ENCODE measurements at places on chromosomes 13 and 19.

- no peak for DNase-seq
Observed at GRCh38 chr13:32284927-32285632, 30.1 kb downstream of the ZAR1L start.

GRCh38 chr13:75754936-75755335, 118.8 kb downstream of the LMO7 start:
- no peak for DNase-seq

GRCh38 chr13:46145950-46146349, 36.0 kb downstream of the LCP1 start:
- DNase-seq, result no peak

- no peak for DNase-seq
Observed at GRCh38 chr19:49809160-49809940, 3.7 kb downstream of the FUZ start.

DNA sequence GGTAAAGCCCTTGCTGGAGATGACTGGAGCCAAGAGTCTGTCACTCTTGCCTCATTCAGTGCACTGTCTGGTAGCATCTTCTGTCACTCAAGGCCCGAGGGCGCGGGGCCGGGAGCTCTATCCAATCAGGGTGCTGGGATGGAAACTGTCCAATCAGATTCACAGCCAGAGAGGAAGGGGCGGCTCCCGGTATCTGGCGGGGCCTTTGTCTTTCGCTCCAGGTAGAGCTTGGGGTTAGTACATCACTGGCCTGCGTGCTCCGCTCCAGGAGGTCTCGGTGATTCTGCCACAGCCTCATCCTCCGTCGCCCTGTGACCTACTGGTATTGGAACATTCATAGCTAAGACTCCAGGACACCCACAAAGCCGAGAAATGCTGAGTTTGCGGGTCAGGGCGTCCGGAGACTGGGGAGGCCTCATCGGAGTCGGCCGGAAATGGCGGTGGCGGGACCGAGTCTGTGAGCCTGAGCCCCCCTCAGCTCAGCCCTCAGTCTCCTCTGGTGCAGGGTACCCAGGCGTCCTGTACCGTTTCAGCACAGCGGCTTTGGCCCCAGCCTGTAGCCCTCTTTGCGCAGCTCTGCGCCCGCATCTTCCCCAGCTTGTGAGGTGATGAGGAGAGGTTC, 20.6 kb upstream of the ZNF430 start:
- DNase-seq, result peak; percentile 82

DNA sequence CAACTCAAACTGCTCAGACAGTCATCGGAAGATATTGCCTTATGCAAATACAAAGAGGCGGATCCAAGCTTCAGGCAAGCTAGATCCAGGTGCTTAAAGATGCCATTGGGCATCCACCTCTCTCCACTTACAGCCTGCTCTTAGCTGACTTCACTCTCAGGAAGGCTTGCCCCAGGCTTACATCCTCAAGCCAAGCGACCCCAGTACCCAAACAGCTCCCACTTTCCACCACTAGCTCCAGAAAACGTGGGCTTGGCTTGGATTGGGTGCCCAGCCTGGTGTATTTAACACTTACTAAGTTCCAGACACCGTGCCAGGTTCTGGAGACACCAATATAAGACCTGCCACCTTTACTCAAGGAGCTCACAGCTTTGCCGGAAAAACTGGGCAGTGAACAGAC, 142.1 kb upstream of the VSTM2B start:
- DNase-seq, result no peak

- no peak for DNase-seq
Observed at GRCh38 chr19:41367848-41368301, 3.9 kb upstream of the B9D2 start.

DNA sequence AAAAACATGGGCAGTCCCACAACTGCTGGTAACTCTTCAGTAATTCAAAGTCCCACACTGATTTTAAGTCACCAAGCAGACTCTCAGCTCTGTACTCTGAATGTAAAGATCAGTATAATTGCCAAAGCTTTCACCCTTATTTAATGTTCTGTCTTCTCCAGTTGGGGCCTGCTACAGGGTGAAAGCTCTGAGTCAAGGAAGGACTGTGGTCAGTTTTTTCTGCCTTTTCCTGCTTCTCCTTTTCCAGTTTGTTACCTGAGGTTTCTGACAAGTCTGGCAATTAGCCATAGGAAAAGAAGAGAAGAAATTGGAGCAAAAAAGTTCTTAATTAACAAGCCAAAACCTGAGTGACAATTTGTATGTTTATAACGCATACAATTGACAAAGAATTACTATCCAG, 279.3 kb downstream of the RBM26 start:
- DNase-seq, result no peak

GRCh38 chr13:57314897-57315520, 148.0 kb downstream of the PRR20E start:
- no peak for DNase-seq

DNA sequence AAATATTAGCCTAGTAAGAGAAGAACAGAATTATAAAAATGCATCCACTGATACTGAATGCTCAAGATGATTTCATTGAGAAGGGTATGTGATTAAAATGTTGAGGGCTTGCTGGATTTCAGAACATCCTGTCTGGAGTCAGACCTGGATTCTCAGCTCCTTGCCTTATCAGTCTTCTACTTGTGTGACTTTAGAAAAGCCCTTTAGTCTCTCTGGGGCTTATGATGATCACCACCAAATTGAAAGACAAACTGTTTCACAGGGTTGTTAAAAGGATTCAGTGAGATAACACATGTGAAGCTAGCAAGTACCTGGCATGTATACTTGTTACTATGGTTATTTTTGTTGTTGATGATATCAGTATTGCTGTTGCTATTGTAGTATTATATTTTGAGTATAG, 118.4 kb downstream of the GPC6 start:
- DNase-seq, result no peak

DNA sequence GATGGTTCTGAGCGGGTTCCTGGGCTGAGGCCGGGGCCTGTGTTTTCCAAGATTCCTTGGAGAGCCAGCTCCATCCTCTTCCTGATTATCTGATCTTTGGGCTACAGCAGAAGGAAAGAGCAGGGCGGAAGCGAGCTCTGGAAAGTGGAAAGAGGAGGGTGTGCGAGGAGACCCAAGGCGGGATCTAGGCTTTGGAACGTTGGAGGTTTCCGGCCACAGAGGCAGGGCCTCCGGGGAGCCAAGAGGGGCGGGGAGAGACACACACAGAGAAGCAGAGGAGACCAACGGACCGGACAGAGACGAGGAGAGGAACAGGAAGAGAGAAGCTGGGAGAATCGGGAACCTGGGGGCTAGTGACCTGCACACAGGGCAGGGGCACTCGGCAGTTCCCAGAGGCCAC, at the start of gene CLEC11A:
Gene CLEC11A (plus strand): TSS at position 296 of the 400 bp plus-strand sequence. CDS start 162 bp downstream, outside the sequence.
- DNase-seq, result no peak

DNA sequence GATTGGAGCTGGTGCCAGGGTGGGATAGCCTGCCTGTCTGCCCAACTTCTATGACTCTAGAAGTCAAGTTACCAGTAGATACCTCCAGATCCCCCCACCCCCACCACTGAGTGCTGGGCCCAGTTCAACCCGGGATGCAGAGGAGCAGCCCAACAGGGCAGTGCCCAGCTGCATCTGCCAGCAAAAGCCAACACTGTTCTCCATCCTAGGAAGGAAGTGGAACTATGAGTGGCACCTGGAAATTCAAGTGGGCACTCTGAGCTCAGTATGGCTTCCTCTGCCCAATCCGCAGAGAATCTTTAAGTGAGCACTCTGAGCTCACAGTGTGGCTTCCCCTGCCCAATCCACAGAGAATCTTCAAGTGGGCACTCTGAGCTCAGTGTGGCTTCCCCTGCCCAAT, 14.2 kb downstream of the TUBGCP3 start:
- no peak for DNase-seq

DNA sequence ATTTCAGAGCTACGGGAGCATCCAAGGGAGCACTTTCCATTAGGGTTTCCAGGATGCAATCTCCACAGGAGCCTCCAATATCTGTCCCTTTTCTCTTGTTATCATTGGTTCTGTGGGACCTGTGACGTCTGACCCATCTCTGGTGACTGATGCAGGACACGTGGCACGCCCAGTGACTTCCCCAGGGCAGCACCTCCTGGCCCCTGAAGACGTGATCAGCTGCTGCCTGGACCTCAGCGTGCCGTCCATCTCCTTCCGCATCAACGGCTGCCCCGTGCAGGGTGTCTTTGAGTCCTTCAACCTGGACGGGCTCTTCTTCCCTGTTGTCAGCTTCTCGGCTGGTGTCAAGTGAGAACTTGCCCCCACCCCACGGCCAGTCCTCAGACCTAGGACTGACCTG, 25.5 kb downstream of the RYR1 start:
- DNase-seq, result no peak

GRCh38 chr13:50993371-50993770, 83.8 kb downstream of the RNASEH2B start:
- DNase-seq, result no peak

DNA sequence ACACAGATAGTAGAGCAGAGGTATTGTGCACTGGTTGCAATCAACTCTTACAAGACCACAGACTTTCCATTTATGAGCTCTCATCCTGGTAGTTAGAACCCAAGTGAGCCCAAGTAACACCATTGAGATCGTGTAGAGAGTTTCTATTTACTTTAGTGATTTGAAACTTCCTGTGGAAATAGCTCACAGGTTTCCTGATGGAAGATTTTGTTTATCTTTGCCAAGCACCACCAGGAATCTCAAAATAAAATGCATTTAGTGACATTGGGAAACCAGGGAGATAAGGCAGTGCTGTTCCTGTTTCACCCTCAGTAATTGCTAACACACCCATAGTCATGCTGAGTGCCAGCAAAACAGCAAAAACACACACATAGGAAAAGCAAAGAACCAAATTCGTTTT, 102.5 kb downstream of the FLT1 start:
- DNase-seq, result no peak

GRCh38 chr19:575527-576506, 3.4 kb downstream of the BSG start:
- DNase-seq, result no peak

- no peak for DNase-seq
Observed at GRCh38 chr13:74256969-74257368, 122.8 kb upstream of the KLF12 start.

- no peak for DNase-seq
Observed at GRCh38 chr19:31461814-31462539, 112.7 kb upstream of the TSHZ3 start.

DNA sequence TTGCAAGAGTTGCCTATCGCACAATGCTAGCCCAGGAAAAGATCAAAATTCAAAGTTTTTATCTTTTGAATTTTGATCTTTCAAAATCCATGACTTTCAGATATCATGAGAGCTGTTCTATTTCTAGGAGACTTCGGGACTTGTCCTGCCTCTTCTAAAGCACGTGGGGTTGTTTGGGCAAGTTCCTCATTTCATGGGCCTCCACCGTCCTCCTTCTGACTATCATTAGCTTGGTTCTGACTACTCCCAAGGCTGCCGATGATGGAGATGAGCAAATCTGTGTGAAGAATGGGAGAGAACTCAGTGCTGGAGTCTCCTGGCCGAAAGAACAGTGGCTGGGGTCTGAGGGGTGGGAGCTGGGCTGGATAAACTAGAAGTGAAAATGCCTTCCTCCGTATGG, 86.5 kb downstream of the COL4A1 start:
- DNase-seq, result no peak

Data from stimulated activated CD4-positive, alpha-beta T cell treated with anti-CD3 and anti-CD28 coated beads, Interleukin-12 subunit alpha, Interleukin-12 subunit beta, amount 100 ng/mL, for 48 hours (primary cell).